ENCODE measurements at places on chromosomes 7 and 10.
A peak's percentile ranks its signal among the peaks of the same experiment; 100 is the strongest.

- DNase-seq, result no peak
These were observed 145.0 kb downstream of the LRRC4 start for GRCh38 chr7:127886248-127886647.

- DNase-seq, result no peak
These were observed 83.3 kb upstream of the DYNC1I1 start for GRCh38 chr7:95688931-95689495.

GRCh38 chr7:156156734-156157408 lies 344.6 kb upstream of the SHH start:
- DNase-seq, result no peak

DNA sequence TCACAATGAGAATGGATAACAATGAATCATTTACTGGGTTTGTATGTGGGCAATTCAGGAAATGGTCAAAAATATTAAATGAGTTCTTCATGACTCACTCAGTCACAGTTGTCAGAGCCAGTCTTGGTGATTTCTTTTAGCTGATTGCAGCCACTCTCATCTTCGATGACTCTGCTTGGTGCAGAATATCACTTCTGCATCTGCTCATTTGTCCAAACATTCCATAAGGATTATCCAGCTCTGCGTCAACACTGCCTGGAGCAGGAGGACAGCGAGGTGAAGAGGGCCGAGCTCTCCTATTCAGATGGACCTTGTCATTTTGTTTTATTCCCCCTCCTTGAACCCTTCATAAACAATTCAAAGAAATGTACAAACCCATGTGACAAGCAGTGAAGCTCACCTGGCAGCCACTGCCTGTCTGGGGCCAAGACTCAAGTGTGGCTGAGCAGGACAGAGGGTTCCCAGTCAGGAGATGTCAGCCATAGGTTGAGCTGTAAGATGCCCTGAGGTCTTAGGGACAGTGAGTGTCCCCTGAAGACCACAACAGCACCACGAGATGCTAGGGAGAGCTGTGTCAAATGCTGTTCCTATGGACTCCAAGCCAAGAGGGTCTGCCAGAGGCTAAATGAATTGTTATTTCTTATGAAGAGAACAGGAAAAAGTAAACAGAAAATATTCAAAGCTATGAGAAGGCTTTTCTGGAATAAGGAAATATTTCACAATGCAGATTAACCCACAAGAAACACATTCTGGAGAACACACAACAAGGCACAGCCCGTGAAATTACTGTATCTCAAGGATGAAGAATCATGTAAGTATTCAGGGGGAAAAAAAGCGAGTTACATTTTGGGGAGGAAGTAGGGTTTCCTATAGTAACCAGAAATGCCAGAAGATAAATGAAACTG lies 33.1 kb upstream of the EGFR start:
- peak; percentile 88 for DNase-seq

GRCh38 chr10:118362103-118362502 lies 20.0 kb upstream of the FAM204A start:
- no peak for DNase-seq

GRCh38 chr7:137916980-137917645 lies 70.3 kb upstream of the DGKI start:
- no peak for DNase-seq

DNA sequence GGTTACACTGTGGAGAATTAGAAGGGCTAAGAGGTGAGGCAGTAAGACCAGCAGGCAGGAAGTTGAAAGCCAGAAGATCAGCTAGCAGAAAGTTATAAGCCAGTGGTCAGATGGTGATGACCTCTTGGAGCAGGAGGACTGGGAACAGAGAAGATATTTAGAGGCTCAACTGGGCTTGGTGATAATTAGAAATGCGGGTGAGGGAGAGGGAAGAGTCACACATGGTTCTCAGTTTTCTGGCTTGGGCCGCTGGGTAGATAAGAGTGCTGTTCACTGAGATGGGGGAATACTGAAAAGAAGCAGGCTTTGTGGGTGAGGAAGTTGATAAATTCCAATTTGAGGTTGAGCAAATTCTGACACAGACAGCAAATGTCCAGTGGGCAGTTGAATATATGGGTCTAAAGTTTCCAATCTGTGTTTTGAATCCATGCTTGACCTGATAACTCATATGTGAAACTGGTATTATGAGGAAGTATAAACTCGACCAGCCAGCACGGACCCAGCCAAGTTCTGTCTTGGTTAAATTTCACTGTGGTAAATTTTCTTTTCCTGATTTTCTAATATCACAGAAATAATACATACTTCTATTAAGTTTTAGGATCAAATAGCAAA lies 22.7 kb downstream of the LSMEM1 start:
- no peak for DNase-seq
